ENCODE measurements at places on chromosomes 11 and 22.
A peak's percentile ranks its signal among the peaks of the same experiment; 100 is the strongest.

DNA sequence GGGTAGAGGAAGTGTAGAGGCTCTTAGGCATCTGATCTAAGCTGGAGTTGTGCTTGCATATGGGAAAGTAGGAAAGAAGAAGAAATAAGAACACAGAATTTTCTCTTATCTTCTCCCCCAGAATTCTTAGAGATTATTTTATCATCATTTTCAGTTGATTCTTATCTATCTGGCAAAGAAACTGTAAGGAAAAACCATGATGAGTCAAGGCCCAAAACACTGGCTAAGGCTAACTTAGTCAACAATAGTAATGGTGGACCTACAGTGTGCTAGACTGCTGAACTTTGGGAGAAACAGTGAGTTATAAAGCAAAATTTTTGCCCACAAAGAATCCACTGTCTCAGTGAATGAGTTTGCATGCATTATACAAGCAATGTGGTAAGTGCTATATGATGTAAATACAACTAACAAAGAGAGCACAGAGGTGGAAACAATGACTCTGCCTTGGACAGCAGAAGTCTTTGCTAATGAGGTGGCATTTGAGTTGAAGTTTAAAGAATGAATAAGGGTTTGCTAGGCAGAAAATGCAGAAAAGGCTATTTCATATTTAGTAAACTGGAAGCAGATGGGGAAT is 344.5 kb upstream of the PLET1 start:
- H3K27ac ChIP-seq, result no peak overlapping the region
- DNase-seq, result no peak
- no peaks in the 10 kb centered on the region for H3K36me3 ChIP-seq
- no peaks in the 10 kb centered on the region for H3K27me3 ChIP-seq
- H3K4me3 ChIP-seq, result no peak overlapping the region
- H3K4me1 ChIP-seq, result peaks cover 7% of the 10 kb centered on the region

- no peak overlapping the region for H3K27ac ChIP-seq
- DNase-seq, result no peak
- peaks cover 4% of the 10 kb centered on the region for H3K4me1 ChIP-seq
- no peak overlapping the region for H3K4me3 ChIP-seq
- no peaks in the 10 kb centered on the region for H3K27me3 ChIP-seq
These were observed 491.9 kb downstream of the OPCML start for GRCh38 chr11:133040289-133040900.

DNA sequence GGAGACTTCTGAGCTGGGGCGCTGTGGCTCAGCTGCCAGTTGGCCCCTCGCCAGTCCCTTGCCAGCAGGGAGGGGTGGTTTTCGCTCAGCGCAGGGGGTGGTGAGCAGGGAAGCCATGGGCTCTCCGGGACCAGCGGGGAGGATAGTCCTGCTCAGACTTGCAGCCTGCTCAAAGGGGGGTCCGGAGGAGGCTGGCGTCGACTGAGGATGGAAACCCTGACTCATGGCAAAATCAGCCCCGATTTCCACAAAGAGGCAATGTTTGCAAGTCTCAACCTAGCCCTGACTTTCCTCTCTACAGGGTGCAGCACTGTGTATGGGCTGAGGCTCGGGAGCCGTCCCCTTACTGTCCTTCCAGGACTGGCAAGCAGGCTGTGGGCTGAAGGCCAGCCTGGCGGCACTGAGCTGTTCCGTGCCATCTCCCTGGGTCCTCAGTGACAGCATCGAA is 35.1 kb downstream of the FBLN1 start:
- peaks cover 69% of the 10 kb centered on the region for H3K4me1 ChIP-seq
- H3K27me3 ChIP-seq, result no peaks in the 10 kb centered on the region
- H3K27ac ChIP-seq, result peak overlapping the region; percentile 72

DNA sequence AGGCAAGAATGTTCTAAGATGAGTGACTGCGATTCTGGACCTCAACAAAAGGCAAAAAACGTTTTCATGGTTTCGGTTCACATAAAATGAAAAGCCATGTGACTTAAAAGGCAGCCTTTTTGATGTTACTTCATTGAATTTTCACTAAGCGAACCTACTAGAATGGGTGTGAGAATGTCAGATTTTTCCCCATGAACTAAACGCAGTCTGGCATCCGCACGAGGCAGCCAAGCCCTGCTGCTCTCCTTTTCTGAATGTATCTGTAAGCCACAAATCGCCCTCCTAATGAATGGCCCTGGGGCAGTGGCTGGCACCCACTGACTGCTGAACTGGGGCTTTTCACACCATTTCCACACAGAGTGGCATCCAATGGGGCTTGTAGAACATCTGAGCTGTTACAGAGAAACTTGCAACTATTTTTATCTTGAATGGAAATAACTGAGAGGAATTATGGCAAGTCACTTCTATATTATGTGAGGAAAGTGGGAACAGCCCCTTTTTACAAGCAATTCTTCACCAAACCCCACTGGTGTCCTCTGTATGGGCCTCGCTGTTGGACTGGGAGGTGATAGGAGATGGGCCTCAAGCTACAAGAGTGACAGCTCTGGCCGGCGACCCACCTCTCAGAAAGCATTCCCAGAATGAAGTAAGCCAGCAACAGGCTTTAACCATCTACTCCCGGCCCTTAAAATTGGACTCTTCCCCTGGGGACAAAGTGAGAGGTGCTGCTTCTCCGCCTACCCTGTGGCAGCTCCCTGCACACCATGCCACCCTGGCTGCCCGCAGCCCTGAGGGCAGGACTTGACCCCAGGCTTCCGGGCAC is 29.4 kb downstream of the PPP2R1B start:
- peaks cover 73% of the 10 kb centered on the region for H3K4me1 ChIP-seq
- H3K4me3 ChIP-seq, result no peak overlapping the region
- H3K27me3 ChIP-seq, result no peaks in the 10 kb centered on the region
- no peak for DNase-seq

- DNase-seq, result no peak
- no peak overlapping the region for H3K27ac ChIP-seq
- no peaks in the 10 kb centered on the region for H3K27me3 ChIP-seq
- peaks cover 28% of the 10 kb centered on the region for H3K4me1 ChIP-seq
- H3K36me3 ChIP-seq, result peaks cover 40% of the 10 kb centered on the region
These were observed 4.8 kb downstream of the SLC35C1 start for GRCh38 chr11:45809456-45810395.

- H3K4me1 ChIP-seq, result no peaks in the 10 kb centered on the region
- no peaks in the 10 kb centered on the region for H3K27me3 ChIP-seq
- H3K36me3 ChIP-seq, result no peaks in the 10 kb centered on the region
- DNase-seq, result no peak
These were observed 17.2 kb downstream of the TRIM66 start for GRCh38 chr11:8665222-8665621.

- no peak overlapping the region for H3K27ac ChIP-seq
- H3K36me3 ChIP-seq, result no peaks in the 10 kb centered on the region
- no peak for DNase-seq
- H3K4me1 ChIP-seq, result no peaks in the 10 kb centered on the region
These were observed 226.6 kb upstream of the TENM4 start for GRCh38 chr11:79667380-79667779.

GRCh38 chr11:70523384-70524095 is 125.2 kb downstream of the CTTN start:
- no peak overlapping the region for H3K27ac ChIP-seq
- no peaks in the 10 kb centered on the region for H3K36me3 ChIP-seq
- no peaks in the 10 kb centered on the region for H3K27me3 ChIP-seq
- peaks cover 4% of the 10 kb centered on the region for H3K4me1 ChIP-seq
- DNase-seq, result no peak

DNA sequence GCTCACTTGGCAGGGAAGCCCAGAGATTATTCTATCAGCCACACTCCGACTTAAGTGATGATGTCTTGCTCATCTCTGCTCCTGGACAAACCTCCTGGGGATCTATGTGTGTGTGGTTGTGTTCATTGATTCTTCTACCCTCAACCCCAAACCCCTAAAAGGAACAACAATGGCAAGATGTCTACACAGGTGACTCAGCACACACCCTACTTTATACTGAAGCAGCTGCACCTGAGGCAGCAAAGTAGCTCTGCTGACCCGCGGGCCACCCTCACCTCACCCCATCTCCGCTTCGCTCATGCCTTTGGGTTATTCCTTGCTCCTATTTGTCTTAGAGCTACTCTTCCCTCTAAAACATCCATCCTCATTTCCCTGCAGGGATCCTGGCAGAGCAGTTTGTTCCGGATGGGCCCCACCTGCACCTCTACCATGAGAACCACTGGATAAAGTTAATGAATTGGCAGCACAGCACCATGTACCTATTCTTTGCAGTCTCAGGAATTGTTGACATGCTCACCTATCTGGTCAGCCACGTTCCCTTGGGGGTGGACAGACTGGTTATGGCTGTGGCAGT is 38.7 kb downstream of the TMEM45B start:
- DNase-seq, result no peak
- H3K27me3 ChIP-seq, result no peaks in the 10 kb centered on the region
- H3K4me1 ChIP-seq, result peaks cover 8% of the 10 kb centered on the region

DNA sequence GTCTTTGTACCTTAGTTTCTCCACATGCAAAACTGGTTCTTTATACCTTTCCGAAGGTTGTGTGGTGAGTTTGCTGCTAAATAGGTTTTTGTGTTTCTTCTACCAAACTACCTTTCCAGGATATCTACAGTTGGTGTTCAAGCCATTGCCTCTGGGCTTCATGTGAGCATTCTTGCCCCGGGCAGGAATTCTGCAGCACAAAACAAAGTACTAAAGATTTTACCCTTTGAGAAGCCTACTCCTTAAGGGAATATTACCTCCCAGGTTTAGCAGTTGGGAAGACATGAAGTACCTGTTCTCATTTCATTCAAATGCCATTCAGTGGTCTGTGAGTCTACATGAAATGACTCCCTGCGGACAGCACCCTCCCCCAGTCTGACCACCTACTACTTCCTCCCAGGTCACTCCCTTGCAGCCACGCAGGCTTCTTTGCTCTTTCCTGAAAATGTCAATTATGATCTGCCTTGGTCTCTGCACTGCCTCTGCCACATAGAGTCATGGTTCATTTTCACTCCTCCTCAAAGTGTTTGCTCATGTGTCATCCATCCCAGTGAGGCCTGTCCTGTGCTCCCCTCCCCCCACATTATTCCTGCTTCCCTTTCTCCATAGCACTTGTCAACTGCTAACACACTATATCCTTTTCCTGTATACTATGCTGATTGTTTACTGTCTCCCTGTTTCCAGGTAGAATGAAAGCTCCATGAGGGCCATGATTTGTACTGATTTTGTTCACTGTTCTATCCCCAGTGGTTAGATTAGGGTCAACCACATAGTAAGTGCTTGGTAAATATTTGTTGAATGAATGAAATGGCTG is 36.9 kb downstream of the PACS1 start:
- no peak for DNase-seq
- H3K27me3 ChIP-seq, result no peaks in the 10 kb centered on the region
- H3K4me1 ChIP-seq, result peaks cover 20% of the 10 kb centered on the region
- peaks cover 6% of the 10 kb centered on the region for H3K36me3 ChIP-seq

DNA sequence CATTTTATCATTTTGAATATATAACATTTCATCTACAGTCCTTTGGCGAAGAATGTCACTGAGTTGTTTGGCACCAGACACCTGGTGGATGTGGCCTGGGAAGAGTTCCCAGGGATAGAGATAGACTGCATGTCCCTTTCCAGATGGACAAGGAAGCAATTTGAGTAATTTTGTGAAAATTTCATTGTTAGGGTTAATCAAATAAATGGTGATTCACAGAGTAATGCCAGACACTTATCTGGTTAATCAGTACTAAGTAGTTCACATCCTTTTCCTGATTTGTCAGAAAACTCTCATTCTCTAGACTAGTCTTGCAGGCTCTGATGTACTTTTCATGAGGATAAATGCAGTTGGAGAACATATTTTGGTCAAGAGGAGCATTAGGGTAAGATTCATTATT is 41.6 kb downstream of the NAALAD2 start:
- no peak overlapping the region for H3K4me3 ChIP-seq
- no peaks in the 10 kb centered on the region for H3K27me3 ChIP-seq
- H3K36me3 ChIP-seq, result peaks cover 6% of the 10 kb centered on the region
- no peaks in the 10 kb centered on the region for H3K4me1 ChIP-seq
- no peak for DNase-seq
- no peak overlapping the region for H3K27ac ChIP-seq

GRCh38 chr11:13857828-13858227 is 104.7 kb upstream of the SPON1 start:
- H3K4me1 ChIP-seq, result no peaks in the 10 kb centered on the region
- no peaks in the 10 kb centered on the region for H3K36me3 ChIP-seq
- no peaks in the 10 kb centered on the region for H3K27me3 ChIP-seq
- no peak overlapping the region for H3K4me3 ChIP-seq
- DNase-seq, result no peak

- no peak for DNase-seq
- no peaks in the 10 kb centered on the region for H3K36me3 ChIP-seq
- H3K27ac ChIP-seq, result no peak overlapping the region
- H3K4me1 ChIP-seq, result no peaks in the 10 kb centered on the region
These were observed 18.7 kb downstream of the ZNF74 start for GRCh38 chr22:20412474-20413216.

DNA sequence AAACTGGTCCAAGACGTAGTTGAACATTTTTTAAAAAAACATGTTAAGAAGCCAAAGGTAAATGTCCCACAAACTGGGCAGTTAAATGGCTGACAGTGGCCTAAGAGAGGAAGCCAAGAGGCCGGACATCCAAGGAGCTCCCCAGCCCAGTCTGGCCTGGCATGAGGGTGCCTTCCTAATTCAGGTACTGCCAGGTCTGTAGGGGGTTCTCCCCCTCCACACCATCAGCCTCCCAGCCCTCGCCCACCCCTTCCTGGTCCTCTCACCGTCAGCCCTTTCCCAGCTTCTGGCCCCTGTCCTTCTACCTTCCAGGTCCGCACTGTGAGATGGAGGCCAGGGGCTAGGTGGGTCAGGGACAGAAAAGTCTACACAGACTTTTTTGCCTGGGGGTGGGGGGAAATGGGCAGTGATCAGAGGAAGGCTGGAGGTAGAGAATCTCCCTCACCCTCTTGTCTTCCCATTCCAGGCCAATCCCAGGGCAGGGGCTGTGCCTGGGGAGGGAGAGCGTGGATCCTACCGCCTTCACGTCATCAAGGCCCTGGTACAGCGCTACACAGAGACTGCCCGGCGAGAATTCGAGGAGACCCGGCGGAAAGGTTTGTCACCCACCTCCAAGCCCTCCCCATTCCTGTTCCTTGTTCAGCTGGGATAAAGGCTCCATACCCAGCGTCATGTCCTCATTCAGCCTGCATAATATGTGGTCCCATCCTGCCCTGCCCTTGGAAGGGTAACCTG is 6.0 kb downstream of the ART5 start:
- no peak overlapping the region for H3K4me3 ChIP-seq
- H3K4me1 ChIP-seq, result no peaks in the 10 kb centered on the region
- no peaks in the 10 kb centered on the region for H3K27me3 ChIP-seq
- H3K36me3 ChIP-seq, result no peaks in the 10 kb centered on the region
- no peak for DNase-seq

DNA sequence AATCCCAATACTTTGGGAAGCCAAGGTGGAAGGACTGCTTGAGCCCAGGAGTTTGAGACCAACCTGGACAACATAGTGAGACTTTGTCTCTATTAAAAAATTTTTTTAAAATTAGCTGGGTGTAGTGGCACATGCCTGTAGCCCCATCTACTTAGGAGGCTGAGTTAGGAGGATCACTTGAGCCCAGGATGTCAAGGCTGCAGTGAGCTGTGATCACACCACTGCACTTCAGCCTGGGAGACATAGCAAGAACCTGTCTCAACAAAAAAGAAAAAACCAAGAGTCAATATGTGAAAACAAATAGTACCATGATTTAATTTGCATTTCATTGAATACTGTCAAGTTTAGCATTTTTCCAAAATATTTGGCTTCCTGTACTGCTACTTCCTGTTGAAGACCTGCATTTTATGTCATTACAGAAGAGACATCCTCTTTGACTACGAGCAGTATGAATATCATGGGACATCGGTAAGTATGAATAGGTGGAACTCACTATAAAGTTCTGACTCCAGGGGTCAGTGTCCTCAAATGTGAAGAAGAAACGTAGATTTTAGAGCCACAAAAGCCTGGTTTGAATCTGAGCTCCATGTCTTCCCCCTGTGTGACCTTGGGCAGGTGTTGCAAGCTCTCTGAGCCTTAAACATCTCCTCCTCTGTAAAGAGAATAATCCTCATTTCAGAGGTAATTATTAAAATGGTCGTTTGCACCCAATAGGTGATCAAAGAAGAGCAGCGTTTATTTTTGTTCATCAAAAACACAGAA is 16.0 kb downstream of the CDC45 start:
- no peak overlapping the region for H3K27ac ChIP-seq
- H3K4me3 ChIP-seq, result no peak overlapping the region
- H3K27me3 ChIP-seq, result no peaks in the 10 kb centered on the region
